ENCODE measurements at places on chromosomes 12 and 14.
A peak's percentile ranks its signal among the peaks of the same experiment; 100 is the strongest.

GRCh38 chr12:51905471-51906429 is 1.6 kb upstream of the ACVRL1 start:
- DNase-seq, result no peak

DNA sequence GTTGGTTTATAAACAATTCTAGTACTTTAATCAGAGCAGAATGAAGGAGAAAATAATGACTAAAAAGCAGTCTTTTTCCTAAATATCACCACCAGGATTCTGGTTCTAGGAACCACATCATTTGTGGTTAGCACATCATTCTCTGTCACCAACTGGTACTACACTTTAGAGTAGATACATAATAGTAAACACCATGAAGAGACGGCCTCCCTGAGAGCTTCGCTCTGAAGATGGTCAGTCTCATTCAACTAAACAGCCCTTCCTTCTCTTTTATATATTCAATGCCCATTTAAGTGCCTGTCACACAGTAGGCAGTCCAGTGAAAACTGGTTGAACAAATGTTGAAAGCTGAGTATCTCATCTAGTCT is 10.9 kb downstream of the SLC38A2 start:
- DNase-seq, result no peak

DNA sequence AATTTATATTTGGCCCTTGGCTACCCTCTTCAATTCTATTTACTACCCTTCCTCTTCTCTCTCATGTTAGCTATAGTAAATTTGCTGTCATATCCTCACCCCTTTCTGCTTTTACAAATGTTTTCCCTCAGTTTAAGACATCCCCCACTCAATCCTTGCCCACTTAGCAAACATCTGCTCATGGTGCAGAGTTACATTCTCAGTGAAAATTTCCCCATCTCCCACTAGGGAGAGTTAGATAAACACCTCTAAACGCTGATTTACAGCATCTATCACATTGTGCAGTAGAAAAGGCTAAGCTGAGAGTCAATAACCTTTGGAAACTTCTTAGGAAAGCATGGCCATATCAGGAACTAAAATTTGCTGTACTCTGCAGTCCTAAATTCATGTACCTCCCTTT is 69.0 kb downstream of the DENND5B start:
- DNase-seq, result no peak

DNA sequence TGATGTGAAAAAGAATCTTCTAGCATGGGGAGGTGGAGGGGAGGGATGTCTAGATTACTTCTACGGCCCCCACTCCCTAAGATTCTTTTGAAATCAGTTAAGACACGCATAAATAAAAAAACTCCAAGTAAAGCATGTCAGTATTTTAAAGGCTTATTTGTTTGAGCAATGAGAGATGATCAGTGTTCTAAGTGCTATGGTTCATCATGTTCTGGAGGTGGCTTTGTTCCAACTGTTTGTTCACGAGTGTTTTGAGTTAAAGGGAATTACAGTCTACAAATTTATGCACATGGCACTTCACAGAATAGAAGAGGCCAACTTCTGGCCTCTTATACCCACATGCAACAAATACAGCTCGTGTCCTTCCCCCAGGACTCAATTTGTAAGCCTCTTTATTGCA is 394.9 kb downstream of the RAD51B start:
- no peak for DNase-seq

DNA sequence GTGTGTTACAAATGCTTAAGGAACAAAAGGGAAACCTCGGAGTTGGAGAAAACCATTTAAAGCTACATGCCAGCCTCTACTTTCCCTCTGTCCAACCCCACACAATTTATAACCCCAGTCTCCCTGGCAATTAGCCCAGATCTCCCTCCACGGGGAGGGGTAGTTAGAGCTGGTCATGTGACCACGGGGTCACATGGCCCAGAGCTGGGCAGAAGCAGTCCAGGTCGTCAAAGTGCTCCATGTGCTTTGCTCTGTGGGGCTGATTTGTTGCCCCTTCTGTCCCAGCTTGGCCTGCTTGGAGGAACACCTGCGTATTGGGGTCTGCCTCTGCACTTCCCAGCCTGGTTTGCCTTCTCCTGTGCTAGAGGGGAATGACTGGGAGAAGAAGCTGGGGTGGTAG is 219.1 kb downstream of the RBM19 start:
- peak; percentile 30 for DNase-seq

DNA sequence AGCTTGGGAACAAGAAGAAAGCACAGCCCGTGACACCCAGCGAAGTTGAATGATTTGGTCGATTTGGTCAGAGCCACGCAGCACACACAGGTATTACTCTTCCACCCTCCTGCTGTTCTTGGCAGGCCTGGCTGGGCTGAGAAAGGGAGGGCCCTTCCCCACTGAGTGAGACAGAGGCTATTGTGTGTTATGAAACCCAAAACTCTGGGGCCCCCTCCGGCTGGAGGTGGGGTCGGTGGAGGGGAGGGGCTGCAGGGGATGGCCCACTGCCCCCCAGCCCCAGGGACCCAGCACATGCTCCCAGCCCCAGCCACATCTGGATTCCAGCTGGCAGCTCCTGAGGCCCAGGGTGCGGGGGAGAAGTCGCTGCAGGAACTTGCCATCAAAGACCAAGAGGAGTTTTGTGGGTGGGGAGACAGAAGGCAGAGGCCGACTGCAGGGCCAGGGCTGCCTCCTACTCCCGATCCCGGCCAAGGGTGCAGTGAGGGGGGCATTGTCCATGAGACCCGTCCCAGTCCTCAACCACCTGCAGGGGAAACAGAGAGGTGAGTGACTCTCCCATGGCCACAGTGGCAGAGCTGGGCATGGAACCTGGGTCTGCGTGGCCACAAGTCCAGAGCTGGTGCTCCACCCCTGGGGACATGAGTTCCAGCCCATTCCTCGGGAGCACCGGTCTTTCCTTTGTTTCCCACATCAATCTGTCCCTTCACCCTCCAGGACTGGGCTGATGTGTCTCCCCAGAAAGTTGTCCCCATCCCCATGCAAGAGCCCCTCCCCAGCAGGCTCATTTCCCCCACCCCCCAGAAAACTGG is 8.7 kb downstream of the TMEM119 start:
- no peak for DNase-seq

GRCh38 chr14:75018694-75019093 is 16.0 kb downstream of the EIF2B2 start:
- DNase-seq, result no peak

GRCh38 chr14:20350860-20351259 is 7.4 kb downstream of the PARP2 start:
- no peak for DNase-seq

DNA sequence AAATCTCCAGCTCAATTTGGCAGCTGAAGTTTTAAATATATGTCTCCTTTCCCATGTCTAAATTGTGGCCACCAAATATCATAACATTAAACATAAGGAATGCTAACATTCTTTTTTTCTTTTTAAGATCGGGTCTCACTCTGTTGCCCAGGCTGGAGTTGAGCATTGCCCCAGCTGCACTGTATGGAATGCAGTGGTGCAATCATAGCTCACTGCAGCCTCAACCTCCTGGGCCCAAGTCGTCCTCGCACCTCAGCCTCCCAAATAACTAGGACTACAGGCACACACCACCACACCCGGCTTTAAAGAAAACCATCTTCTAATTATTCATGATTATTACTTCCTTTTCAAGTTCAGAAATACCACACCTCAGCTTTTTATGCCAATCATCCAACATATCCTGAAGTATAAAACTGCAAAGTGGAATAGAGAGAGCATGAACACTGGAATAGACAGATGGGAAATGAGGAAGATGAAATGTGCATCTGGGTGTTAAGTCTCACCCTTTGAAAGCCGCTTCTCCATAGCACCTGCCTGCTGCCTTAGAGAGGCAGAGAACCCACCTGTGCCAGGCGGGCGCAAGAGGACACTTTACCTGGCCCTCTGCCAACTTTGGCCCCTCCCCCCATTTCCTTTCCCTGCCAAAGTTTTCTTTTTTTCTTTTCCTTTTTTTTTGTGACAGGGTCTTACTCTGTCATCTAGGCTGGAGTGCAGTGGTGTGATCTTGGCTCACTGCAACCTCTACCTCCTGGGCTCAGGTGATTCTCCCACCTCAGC is 2.8 kb upstream of the EML1 start:
- no peak for DNase-seq

DNA sequence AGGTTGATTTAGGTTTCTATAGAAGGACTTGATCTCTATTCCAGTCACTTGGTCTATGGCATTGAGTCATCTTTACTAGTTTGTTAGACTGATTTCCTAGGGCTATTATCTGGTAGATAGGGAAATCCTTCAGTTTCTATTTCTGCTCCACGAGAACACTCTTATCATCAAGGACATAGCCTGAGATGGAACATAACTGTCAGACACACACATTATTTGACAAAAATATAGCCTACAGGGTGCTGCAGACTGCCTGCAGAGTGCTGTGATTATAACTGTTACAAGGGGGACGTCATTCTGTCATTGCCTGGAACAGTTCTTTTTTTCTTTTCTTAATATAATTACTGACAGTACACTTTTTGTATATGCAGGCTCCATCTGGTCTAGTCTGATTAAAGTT is 82.0 kb downstream of the TMEM117 start:
- no peak for DNase-seq

DNA sequence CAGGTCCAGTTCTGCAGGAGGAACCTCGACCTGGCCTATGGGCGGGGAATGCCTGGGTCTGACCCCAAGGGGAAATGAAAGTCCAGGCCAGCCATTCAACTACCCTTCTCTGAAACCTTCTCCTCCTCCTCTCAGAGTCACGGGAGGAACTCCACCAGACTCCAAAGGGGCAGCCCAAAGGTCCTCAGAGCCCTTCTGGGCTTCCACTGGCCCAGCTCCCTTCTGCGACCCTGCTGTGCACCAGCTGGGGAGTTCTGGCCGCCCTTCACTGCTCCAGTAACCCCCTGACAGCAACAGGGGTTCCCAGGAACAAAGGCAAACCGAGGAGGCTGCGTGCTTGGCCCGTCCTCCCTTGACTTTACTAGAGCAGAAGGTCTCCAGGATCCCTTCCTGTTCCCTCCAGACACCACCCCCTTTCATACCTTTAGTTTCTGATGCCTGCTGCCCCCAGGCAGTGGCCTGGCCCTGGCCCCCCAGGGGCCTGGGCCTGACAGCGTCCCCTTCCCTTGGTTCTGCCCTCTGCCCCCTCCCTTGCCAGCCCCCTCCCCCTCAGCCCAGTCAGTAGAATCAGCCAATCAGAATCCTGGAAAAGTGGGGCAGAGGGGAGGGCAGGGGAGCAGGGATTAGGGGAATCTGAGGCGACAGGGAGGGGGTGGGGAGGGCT is 850 bp upstream of the ZNF385A start:
- DNase-seq, result no peak

- no peak for DNase-seq
These were observed 105.6 kb downstream of the PTPRO start for GRCh38 chr12:15427913-15428312.

DNA sequence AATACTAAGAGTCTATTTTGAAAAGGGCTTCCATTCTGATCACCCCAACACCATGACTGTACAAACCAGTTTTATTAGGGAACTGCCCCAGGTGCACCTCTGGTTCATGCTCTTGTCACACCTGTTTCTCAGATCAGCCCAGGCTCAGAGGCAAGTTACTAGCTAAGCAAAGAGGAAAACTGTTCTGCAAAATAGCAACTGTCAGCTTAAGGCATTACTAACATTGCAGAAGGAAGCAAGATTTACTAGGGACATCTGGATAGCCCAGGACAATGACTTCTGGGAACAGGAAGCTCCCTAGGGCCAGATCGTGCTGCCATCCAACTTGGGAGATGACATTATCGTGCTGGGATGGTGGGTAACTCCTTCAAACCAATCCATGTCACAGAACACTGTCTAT is 30.1 kb downstream of the ANAPC7 start:
- no peak for DNase-seq

GRCh38 chr14:50036211-50036610 is 80.2 kb downstream of the VCPKMT start:
- DNase-seq, result no peak

DNA sequence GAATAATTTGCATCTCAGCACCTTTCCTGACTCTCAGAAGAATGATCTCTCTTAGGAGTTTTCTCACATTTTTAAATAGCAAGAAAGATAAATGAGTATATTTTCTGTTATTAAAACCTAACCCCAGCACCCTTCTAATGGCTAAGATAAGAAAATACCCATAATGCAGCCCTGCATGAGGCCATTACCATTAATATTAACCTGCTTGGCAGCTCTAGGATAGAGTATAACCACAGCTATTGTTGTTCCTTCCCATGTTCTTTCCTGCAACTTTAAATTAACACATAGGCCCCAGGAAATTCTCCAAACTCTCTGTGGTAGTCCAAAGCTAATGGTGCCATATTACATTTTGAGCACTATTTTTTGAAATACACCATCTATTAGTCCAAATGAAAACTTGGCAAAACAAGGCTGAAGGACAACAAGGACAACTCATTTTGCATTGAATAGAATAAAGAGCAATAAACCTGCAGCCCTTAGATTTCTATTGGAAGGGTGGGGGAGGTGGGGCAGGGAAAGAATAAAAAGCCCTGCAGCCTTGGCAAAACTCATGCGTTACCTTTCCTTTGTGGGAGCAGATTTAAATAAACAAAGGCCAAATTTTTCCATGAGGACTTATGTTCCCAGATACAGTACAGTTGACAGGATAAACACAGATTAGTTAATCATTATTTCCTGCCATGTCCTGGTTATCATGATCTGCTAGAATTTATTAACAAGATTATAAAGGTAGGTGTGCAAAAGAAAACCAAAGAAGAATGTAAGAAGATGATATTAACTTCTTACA is 46.9 kb downstream of the BTG1 start:
- no peak for DNase-seq

- DNase-seq, result no peak
These were observed 85.9 kb downstream of the FBXW8 start for GRCh38 chr12:116996621-116997020.

DNA sequence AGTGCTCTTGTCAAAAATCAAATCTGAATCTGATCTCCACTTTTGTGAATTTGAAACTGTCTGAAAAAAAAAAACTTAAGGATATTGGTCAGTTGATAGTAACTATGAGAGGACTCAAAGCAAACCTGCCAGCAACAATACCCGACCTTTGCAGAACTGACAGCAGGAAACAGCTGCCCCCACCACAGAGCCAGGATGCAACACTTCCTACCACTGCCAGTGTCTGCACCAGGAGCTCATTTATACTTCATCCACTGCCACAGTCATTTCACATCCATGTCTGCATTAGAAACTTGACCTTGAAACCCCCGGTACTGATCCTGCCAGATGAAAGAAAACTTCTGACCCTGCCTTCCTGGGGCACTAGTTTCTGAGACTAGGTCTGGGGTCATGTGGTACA is 27.4 kb upstream of the RXYLT1 start:
- no peak for DNase-seq

Data from HEK293T (cell line).